NCI-H2029 treated with DMSO at 0.1 percent for 48 hours (cell line): ENCODE measurements at places on chromosomes 5 and 9.

DNA sequence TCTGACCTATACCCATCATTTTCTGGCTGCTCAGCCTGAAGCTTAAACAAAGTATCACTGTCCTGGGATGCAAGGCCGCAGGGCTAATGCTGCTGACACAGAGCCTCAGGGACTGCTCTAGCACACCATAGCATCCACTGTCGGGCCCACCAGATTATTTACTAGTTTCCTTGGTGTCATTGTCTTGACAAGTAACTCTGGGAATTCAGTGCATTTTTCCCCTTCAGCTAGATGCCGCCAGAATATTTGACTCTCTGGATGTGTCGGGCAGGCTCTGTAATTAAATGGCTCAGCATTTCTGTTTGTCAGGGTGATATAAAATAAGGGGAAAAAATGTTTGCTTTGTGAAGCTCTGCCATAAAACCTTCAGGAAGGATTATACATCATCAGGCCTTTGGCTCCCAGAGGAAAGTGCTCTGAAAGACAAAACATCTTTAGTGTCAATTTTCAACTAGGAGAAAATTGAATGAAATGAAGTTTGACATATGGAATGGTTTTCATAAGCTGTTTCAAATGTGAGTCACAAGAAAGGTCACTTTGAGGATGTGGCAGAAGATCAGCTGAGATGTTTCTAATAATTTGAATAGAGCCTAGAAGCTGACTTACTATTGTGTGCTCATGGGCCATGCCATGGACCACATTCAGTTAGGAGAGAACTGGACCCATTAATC, 350.1 kb downstream of the TMEM232 start:
- DNase-seq, result no peak

GRCh38 chr9:38687992-38688391, 31.9 kb downstream of the FAM240B start:
- no peak for DNase-seq

DNA sequence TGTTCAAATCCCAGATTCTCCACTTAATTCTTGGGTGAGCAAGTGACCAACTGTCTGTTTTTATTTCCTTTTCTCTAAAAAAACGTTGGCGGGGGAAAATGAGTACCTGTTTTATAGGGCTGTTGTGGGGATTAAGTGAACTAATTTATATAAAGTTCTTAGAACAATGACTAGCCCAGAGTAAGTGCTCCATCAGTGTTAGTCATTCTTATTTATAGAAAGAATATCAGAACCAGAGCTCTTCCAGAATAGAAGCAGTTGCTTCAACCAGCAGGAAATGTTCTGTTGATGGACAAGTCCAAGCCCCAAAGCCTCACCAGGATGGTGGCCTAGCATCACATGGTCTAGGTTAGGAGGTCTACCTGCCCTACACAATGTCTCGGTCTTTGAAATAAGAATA, 379.2 kb downstream of the ACTL7B start:
- DNase-seq, result no peak

GRCh38 chr5:113040672-113041260, 64.2 kb downstream of the DCP2 start:
- DNase-seq, result no peak

DNA sequence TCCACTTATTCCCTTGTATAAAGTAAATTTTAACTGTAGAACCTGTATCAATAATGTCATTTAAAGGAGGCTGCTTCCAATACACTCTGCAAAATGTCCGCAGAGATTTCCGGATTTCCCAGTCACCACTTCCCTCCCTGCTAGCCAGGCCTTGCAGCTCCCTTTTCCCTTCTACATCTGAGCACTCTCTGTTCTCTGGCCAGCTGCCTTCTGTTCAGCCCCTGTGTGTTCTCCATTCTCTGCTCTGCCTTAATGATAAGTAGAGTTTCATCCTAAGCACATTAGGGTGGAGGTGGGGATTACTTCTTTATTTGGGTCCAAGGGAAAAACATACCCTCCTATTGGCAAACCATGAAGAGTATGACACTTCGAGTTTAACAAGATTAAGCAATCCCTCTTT, 719.6 kb upstream of the WWC1 start:
- no peak for DNase-seq

- no peak for DNase-seq
Measured at GRCh38 chr5:177982072-177982727, 13.8 kb downstream of the PROP1 start.

DNA sequence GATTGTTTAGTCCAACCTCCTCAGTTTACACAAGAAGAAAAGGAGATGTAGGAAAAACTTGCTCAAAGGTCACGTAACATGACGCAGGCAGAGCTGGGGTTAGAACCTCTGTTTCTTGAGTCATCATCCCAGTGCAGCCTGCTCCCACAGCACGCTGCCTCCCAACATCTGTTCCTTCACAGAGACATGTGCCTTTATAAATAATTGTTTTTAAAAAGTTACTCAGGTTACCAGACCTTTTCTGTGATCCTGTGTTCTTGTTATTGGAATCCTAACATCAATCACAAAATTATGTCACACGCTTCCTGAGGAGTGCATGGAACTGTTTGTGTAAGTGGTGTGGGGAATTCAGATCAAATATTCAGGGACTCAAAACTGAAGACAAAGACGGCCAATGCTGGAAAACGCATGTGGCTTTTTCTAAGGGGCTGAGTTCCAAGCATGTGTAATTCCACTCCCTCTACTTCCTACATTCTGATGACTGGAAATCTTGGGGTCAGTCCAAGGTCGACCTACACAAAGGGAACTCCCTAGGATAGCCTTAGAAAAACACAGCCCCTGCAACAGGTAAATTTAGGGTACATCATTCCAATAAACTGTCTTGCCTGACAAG, 184.3 kb downstream of the TSSK1B start:
- DNase-seq, result no peak

GRCh38 chr5:26339576-26339975, 698.8 kb downstream of the CDH9 start:
- no peak for DNase-seq

DNA sequence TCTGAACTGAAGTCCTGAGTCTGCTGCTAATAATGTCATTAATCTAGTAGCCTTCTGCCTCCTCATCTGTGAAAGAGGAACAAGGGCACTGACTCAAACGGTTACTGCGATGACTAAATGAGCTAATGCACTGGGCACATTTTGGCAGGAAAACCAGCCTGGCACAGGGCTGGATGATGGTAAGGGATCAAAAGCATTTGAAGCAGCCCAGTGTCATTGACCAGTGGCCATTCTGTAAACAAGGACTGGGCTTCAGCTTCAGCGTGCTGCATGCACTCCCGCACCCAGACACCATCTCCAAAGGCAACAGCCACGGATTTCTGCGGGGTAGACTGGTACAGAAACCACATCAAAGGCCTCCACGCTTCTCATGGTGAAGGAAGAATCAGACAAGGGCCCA, 8.0 kb downstream of the GCNT4 start:
- no peak for DNase-seq

DNA sequence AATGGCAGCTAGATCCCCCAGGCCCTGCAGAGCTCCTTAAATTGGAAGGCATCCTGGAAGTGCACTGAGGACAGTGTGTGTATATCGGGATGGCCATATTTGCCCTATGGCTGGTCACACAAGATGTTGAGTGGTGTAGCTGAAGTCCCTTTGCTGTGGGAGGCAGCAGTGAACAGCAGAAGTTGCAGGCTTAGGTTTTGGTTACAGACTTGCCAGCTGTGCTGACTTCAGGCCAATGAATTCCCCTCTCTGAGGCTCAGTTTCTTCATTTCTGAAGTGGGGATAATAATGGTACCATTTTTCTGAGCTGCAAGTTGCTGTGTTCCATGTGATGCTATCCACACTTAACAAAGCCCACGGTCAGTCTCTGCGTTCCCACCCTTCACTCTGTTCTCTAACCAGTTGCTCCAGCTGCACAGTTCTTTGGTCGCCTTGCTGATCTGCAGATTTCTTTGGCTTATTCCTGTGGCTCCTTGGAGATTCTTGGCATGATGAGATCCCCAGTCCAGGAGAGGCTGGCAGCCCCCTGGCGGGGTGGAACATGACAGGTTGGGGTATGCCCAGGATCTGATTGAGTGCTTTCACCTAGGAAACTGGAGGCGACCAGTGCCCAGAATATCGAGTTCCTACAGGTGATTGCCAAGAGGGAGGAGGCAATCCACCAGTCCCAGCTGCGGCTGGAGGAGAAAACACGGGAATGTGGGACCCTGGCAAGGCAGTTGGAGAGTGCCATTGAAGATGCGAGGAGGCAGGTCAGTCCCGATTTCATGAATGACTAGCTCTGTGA, 6.5 kb upstream of the GLE1 start:
- DNase-seq, result no peak

GRCh38 chr5:160792281-160792680, 59.7 kb downstream of the ATP10B start:
- DNase-seq, result no peak

DNA sequence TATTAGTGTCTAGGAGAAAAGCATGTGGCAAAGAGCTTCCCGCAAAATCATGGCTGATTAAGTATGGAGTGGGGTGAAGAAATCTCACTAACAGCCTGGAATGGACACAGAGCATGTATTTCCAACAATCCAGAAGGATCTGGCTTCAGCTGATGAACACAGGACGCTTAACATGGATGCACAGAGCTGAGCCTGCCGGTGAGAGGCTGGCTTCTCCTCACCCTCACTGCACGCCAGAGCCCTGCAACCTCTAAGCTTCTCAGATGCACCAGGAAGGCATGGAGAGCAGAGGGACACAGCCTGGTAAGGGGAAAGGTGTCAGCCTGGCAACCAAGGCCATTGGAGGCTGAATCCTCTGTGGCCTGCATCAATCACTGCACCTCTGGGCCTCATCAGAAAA, 298.5 kb downstream of the TRIM32 start:
- DNase-seq, result no peak

DNA sequence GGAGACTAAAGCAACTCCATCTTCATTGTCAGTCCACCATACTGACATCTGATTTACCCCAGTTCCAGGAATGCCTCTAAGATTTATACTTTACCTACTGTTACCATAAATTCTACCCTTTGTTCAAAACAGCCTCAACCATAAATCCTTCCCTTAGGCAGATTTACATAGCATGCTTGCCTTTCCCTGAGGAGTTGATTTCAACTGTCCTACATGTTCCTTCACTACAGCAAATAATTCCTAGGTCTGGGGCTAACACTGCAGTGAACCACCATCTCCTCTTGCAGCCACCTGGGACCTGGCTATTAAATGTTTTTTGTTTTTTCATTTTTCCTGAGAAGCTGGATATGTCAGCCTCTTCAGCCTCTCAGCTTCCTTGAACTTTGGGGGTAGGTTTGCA, 166.9 kb upstream of the PDE4D start:
- no peak for DNase-seq

DNA sequence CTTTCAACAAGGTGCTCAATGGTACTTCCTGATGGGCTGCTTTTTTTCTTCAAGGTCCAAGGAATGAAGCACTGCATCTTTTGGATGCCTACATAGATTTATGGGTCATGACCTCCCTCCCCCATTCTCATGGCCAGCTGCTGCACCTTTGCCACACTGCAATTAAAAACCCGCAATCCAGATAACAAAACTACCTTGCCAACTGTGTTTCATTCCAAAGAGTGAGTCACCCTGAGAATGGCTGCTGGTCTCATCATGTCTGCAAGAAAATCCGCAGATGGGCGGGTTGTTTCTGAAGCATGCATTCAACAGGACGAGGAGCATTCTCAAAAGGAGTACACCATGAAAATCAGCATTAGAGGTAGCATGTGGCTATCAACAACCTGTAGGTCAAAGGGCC, 139.8 kb downstream of the ELAVL2 start:
- DNase-seq, result no peak

DNA sequence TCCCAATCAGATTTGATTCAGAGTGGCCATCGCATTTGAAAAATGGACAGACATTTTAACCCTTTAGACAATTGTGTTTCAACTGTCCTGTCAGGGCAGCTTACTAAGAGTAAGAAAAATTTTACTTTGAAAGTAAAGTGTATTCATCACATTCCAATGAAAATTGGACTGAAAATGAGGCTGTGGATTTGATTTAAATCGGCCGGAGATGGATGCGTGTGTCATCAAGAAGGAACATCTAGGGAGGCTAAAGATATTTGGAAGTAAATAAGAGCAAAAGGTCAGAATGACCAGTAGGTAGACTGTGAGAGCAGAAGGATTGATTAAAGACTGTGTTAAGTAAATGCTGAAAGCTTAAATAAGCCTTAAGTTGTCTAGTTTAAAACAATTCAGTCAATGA, 1.5 kb downstream of the ZCCHC7 start:
- DNase-seq, result no peak

- DNase-seq, result no peak
Measured at GRCh38 chr5:133847301-133847700, 121.1 kb downstream of the C5orf15 start.
